ENCODE measurements at places on chromosomes 3 and 15.

DNA sequence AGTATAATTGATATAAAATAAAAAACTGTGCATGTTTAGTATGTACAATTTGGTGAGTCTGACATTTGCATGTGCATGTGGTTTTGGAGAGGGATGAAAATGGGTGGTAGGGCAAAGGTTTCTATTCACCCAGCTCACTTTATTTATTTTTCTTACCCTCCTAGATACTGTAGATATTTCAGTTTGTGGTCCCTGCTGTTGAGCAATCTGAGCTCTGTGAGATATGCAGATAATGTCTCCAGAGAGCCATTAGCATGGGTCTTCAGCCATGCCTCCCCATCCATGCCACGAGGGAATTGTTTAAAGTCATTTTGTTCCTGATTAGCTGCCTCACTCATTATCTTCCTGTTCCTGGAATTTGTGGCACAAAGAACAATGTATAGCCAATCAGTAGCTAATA is 44.4 kb upstream of the B3GALNT1 start:
- no peaks in the 10 kb centered on the region for H3K4me1 ChIP-seq
- H3K4me3 ChIP-seq = no peak overlapping the region
- no peak overlapping the region for H3K27ac ChIP-seq
- DNase-seq = no peak
- no peaks in the 10 kb centered on the region for H3K36me3 ChIP-seq

DNA sequence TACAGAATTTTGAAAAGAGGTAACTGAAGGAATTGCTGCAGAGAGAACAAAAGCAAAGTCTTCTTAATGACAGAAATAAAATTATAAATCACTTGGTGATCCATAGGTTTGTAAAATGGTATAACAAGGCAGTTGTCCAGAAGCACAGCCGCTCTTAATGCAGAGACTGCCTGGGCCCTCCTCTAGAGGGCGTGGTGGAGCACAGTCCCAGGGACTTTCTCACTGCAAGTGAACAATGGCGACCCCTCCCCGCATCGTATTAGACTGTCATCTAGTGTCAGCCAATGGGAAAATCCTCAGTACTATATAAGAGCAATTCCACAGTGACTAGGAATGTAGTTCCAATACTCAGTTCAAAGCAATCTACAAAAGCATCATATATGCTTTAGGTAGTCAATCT is 26.4 kb upstream of the ZBED2 start:
- no peaks in the 10 kb centered on the region for H3K4me1 ChIP-seq
- H3K36me3 ChIP-seq = no peaks in the 10 kb centered on the region
- H3K4me3 ChIP-seq = no peak overlapping the region
- DNase-seq = no peak

GRCh38 chr3:158794936-158795518 is 6.8 kb upstream of the MFSD1 start:
- H3K27me3 ChIP-seq = no peaks in the 10 kb centered on the region
- H3K4me1 ChIP-seq = peaks cover 4% of the 10 kb centered on the region
- H3K4me3 ChIP-seq = no peak overlapping the region

DNA sequence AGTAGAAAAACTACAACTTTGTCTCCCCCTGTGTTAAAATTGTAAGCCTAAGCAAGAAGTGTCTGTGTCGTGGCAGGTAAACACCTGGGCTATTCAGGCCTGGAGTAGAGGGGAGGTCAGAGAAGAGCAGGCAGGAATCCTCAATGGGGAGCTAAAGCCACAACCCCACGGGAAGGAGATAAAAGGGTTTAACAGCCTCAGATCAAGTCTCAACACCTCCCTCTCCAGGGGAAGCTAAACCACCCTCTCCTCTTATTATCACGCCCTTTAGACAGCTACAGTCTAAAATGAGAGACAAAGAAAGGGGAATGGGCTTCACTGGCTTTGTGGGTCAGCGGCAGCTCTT is 11.6 kb downstream of the ETV5 start:
- peak overlapping the region; percentile 67 for H3K4me3 ChIP-seq
- no peaks in the 10 kb centered on the region for H3K27me3 ChIP-seq
- H3K4me1 ChIP-seq = peaks cover 14% of the 10 kb centered on the region
- no peak overlapping the region for H3K27ac ChIP-seq
- no peaks in the 10 kb centered on the region for H3K36me3 ChIP-seq
- DNase-seq = no peak

DNA sequence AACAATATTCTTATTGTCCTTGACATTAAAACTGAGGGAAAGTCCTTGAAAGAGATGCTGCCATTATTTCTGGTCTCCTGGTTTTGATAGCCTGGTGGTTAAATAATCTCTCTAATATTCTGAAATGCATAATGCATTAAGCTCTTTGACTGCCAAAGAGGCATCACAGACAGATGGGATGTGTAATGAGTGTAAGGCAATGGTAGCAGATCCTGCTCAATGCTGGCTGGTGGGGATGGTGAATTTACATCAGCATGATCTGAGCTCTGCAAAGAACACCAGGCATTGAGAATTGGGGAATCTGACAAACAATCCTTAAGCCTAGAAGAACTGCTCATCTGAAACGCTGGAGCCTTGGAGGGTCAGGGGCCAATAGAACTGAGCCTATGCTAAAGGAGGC is 528.6 kb upstream of the LMCD1 start:
- no peak overlapping the region for H3K27ac ChIP-seq
- H3K27me3 ChIP-seq = no peaks in the 10 kb centered on the region
- no peak overlapping the region for H3K4me3 ChIP-seq
- DNase-seq = no peak
- H3K36me3 ChIP-seq = no peaks in the 10 kb centered on the region
- no peaks in the 10 kb centered on the region for H3K4me1 ChIP-seq

DNA sequence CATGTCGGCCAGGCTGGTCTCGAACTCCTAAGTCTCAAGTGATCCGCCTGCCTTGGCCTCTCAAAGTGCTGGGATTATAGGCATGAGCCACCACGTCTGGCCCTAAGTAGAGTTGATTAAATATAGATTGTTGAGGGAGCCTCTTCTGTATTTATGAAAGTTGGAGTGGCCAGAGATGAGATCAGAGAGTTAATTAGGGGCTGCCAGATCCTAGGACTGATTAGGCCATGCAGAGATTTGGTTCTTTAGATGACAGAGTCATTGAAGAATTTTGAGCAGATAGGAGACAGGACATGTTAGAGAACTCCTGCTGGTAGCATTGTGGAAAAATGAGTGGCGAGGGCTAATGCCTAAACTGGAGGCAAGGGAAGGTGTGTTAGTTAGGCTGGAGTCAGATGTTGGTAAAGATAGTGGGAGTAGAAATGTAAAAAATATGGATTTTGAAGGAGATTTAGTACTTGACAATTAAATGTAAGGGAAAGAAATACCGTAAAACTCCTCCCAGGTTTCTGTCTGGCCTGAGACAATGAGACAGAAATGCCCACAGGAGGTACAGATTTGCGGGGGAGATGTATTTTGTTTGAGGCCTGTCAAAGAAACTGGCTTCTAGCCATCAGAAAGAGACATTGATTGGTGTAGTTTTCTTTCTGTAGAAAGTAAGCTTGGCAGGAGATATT is 23.4 kb downstream of the SACM1L start:
- H3K27me3 ChIP-seq = no peaks in the 10 kb centered on the region
- H3K36me3 ChIP-seq = peaks cover 23% of the 10 kb centered on the region
- DNase-seq = no peak

DNA sequence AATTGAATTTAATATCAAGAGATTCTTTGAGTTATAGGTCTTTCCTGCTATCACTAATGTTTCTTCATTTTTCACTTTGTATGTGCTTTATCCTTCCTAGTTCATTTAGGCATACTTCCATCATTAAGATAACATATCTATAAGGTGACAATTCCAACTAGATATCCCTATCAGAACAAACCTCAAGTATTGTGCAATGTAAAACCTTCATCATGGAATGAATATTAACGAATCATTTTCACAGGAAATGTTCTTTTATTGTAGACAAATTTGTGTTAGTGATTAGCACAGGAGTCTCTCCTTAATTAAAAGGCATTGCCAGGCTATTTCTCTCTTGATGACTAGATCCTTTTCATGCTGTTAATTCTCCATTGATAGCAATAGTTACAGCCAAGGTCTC is 236.5 kb upstream of the MME start:
- H3K27ac ChIP-seq = no peak overlapping the region
- H3K4me1 ChIP-seq = no peaks in the 10 kb centered on the region
- DNase-seq = no peak

- H3K36me3 ChIP-seq = no peaks in the 10 kb centered on the region
- peaks cover 2% of the 10 kb centered on the region for H3K4me1 ChIP-seq
- H3K27me3 ChIP-seq = no peaks in the 10 kb centered on the region
- H3K4me3 ChIP-seq = no peak overlapping the region
Measured at GRCh38 chr3:66099541-66100065, 60.9 kb upstream of the MAGI1 start.

GRCh38 chr3:117763561-117763960 is 1054.0 kb downstream of the TUSC7 start:
- no peaks in the 10 kb centered on the region for H3K4me1 ChIP-seq
- no peak for DNase-seq
- no peaks in the 10 kb centered on the region for H3K27me3 ChIP-seq
- no peak overlapping the region for H3K27ac ChIP-seq
- H3K4me3 ChIP-seq = no peak overlapping the region

- no peaks in the 10 kb centered on the region for H3K27me3 ChIP-seq
- H3K4me3 ChIP-seq = no peak overlapping the region
- no peaks in the 10 kb centered on the region for H3K36me3 ChIP-seq
- H3K4me1 ChIP-seq = no peaks in the 10 kb centered on the region
Measured at GRCh38 chr3:42387802-42388651, 22.4 kb downstream of the LYZL4 start.

- peak overlapping the region; percentile 13 for H3K27ac ChIP-seq
- H3K4me3 ChIP-seq = no peak overlapping the region
- H3K27me3 ChIP-seq = no peaks in the 10 kb centered on the region
Measured at GRCh38 chr15:101068961-101069653, 149.9 kb downstream of the LRRK1 start.

GRCh38 chr3:16913264-16913580 is 28.5 kb downstream of the PLCL2 start:
- no peak overlapping the region for H3K4me3 ChIP-seq
- no peaks in the 10 kb centered on the region for H3K27me3 ChIP-seq
- peaks cover 1% of the 10 kb centered on the region for H3K4me1 ChIP-seq
- no peaks in the 10 kb centered on the region for H3K36me3 ChIP-seq
- no peak for DNase-seq
- no peak overlapping the region for H3K27ac ChIP-seq

DNA sequence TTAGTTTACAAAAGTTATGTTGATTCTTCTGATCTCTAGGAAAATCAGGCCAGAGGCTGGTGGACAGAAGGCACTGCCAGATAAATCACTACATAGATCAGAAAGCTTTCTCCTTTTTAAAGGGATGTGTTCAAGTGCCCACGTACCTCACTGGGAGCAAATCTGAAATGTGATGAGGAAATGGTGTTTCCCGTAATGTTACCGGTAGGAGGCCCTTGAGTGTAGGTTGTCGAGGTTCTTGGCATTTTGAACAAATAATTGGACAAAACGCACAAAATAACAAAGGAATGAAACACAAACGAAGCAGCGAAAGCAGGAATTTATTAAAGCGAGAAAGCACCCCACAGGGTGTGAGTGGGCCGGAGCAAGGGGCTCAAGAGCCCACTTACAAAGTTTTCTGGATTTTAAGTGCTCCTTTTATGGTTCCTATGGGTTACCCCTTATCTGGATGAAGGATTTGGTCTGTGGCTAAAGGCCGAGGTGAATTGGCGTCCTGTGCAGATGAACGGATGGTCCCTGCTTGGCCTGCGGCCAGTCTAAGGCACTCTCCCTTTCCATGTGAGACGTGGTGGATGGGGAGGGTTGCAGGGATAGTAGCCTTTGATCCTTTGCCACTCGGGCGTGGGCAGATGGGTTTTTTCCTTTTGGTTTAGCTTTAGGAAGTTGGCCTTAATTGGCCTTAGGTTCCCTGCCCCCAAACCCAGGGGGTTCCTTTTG is 1.0 kb downstream of the SNX1 start:
- no peaks in the 10 kb centered on the region for H3K27me3 ChIP-seq
- no peaks in the 10 kb centered on the region for H3K36me3 ChIP-seq
- H3K4me1 ChIP-seq = peaks cover 61% of the 10 kb centered on the region
- DNase-seq = no peak
- H3K27ac ChIP-seq = peak overlapping the region; percentile 86
- peak overlapping the region; percentile 74 for H3K4me3 ChIP-seq

GRCh38 chr15:60795889-60796288 is 316.9 kb upstream of the ICE2 start:
- H3K27me3 ChIP-seq = no peaks in the 10 kb centered on the region
- H3K4me1 ChIP-seq = peaks cover 6% of the 10 kb centered on the region
- DNase-seq = no peak
- H3K4me3 ChIP-seq = no peak overlapping the region
- H3K36me3 ChIP-seq = no peaks in the 10 kb centered on the region

DNA sequence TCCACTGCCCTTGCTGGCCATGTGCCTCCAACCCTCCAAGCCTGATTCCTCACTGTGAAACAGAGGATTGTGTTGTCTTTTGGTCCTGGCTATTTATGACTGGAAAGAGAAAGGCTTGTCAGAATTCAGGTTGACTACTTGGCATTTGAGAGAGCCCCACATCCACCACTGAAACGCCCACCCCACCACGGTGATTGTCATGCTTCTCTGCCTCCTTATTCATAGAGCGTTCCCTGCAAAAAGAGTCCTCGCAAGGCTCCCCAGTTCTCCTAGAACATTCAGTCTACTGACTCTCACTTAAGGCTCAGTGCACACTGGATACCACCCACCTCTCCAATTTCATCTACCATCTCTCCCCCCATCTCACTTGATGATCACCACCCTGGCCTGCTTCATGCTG is 162.9 kb upstream of the WNT5A start:
- H3K4me1 ChIP-seq = no peaks in the 10 kb centered on the region
- DNase-seq = no peak
- H3K27ac ChIP-seq = no peak overlapping the region
- no peaks in the 10 kb centered on the region for H3K36me3 ChIP-seq

DNA sequence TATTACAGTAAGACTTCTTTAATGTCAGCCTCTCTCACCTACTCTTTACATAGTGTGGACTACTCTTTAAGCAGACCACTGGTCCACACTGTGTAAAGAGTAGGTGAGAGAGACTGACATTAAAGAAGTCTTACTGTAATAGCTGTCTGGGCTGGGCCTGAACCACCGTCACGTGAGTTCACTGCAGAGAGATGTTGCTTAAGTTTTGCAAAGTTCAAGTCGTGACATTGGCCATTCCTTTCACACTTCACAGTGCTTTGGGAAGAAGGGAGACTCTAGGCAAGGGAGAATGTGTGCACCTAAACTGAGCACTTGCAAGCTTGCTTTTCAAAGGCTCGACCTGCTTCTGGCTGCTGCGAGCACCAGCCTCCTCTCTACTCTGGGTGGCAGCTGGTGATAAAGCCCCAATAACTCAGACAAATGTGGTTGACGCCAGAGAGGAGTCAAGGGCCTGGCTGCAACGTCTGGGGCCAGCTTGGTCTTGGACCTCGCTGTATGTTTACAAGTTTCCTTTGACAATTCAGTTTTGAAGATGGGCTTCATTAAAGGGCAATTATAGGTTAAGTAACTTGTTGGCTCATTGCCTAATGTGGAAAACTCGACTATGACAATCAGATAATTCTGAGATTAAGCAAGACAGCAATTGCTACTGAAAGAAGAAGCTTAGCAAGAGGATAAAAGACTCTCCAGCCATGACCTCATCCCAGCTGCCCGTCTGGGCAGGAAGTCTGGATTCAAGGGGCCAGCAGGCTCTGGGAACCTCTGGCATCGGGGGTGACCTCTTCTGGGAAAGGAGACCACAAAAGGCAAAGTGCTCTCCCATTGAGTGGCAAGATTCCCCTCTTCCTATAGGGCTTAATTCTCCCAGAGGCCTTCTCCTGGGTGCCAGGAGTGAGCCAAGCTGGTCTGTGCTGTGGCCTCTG is 242.1 kb upstream of the TLE3 start:
- peaks cover 7% of the 10 kb centered on the region for H3K4me1 ChIP-seq
- H3K27ac ChIP-seq = no peak overlapping the region
- DNase-seq = peak; percentile 30
- H3K4me3 ChIP-seq = no peak overlapping the region
- no peaks in the 10 kb centered on the region for H3K36me3 ChIP-seq

All from liver (tissue), 10 donors.